Right ventricle myocardium superior (tissue), 1 donor: ENCODE measurements at places on chromosomes 1 and 21. TPM values are rescaled to one million over a fixed set of nuclear protein-coding genes. Genes with fewer than 3 reads are reported as not detected.

GRCh38 chr1:62317021-62317768 is 2.0 kb downstream of the KANK4 start:
- DNase-seq = no peak

DNA sequence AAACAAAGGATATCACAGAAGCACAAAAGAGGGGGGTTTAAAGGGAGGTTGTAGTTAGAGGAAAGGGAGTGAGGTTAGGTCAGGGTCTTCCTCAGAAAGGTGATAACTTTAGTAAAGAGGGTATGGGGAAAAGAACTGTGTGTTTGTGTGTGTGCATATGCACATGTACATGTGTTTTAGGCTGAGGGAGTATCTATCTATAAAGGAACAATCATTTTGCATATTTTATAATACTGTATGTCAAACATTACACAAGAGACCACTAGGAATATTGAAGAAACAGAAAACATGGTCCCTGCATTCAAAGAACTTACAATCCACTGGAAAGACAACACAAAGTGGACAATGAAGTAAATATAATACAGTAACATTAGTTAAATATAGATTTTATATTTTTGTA is 132.2 kb downstream of the ACBD6 start:
- DNase-seq = no peak

DNA sequence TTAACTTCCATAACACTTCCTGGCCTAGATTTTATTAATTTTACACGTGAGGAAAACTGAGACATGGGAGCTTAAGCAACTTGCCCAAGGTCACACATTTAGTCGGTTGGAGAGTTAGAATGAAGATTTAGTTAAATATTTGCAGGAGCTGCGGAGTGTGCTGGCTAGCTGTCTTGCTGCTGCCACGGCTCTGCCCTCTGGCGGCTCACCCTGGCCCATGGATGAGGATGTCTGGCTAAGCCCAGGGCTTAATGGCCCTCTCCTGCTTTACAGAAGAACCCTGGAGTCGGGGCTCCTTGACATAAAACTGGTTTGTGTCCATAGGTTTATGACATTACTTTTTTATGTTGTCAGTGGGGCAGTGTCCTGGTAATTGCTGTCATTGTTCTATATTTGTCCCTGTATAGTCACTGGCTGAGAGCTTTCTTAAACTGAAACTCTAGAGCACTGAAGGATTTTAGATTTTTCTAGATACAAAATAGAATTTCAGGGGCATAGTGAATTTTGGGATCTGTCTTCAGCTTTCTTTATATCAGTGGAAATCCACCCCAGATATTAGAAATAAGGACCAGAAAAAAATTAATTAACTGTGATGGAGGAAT is 88.9 kb upstream of the WLS start:
- DNase-seq = peak; percentile 76

DNA sequence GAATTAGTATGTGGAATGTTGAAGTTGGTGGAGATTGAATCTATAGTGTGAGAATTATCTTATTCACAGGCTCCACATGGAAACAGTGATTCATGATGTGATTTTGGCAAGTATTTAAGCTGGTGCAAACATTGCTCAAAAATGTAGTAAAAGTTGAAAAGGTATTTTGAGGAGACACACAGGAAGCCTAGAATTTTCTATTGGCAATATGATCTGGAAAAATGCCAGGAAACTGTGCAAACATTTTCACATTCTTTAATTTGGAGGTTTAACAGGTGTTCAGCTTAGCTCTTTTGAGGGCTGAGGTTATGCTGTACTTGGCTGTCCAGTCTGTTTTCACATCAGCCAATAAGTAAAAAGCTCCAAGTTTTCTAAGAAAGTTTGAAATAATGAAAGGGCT is 327.3 kb downstream of the RWDD3 start:
- DNase-seq = no peak

GRCh38 chr1:197106869-197107268 is 39.6 kb downstream of the ASPM start:
- no peak for DNase-seq

PCP4L1 gene
- 0.22 TPM for total RNA-seq

DNA sequence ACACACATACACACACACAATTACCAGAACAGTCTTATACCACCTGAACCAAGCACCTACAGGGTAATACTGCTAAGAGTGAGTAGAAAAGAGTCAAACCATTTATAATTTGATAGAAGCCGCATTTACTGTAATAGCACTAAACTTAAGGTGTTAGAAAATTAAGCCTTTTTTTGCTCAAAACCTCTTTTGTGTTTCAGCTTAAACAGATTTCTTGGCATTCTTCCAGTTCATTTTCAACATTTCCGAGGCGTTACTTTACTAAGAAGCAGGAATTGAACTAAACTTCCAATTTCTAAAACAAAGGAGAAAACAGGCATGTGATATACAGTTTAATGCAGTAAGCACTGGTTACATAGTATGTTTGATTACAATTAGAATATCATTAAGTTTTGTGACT is 387.2 kb downstream of the NCAM2 start:
- DNase-seq = no peak

PADI2 gene
- total RNA-seq = 0.46 TPM

- DNase-seq = no peak
Measured at GRCh38 chr1:31579374-31579773, 3.1 kb downstream of the TINAGL1 start.

DNA sequence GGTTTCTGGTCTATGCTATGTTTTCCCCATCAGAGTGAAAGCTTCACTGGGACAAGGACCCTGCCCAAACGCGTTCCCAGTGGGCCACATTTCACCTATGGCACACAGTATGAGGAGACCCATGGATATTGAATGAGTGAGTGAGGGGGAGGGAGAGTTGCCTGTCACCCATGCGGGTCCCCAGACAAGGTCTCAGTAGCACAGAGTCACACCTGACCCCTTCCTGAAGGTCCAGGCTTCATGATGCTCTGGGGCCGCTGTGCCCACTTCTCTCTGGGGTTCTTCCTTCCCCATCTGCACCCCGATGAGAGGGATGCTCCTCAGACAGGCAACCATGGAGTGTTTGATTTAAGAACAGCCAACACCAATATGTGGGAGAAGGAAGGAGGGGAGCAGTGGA is 72.3 kb upstream of the CSF3R start:
- DNase-seq = no peak

GRCh38 chr1:206685334-206685768 is 646 bp downstream of the MAPKAPK2 start:
- DNase-seq = no peak

DNA sequence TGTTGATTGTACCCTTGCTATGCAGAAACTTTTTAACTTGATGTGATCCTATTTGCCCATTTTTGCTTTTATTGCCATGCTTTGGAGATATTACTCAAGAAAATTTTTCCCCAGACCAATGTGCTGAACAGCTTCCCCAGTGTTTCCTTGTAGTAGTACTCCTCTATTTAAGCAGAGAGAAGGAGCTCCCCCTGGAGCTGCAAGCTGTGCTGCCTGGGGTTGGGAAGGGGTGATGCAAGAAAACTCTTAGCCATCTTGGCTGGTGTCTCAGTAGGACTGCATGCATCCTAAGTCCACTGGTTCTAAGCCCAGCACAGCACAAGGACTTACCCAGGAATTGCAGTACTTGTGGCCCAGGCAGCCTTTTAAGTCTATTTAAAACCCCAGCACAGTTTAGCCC is 121.6 kb downstream of the NTMT2 start:
- DNase-seq = no peak

DNA sequence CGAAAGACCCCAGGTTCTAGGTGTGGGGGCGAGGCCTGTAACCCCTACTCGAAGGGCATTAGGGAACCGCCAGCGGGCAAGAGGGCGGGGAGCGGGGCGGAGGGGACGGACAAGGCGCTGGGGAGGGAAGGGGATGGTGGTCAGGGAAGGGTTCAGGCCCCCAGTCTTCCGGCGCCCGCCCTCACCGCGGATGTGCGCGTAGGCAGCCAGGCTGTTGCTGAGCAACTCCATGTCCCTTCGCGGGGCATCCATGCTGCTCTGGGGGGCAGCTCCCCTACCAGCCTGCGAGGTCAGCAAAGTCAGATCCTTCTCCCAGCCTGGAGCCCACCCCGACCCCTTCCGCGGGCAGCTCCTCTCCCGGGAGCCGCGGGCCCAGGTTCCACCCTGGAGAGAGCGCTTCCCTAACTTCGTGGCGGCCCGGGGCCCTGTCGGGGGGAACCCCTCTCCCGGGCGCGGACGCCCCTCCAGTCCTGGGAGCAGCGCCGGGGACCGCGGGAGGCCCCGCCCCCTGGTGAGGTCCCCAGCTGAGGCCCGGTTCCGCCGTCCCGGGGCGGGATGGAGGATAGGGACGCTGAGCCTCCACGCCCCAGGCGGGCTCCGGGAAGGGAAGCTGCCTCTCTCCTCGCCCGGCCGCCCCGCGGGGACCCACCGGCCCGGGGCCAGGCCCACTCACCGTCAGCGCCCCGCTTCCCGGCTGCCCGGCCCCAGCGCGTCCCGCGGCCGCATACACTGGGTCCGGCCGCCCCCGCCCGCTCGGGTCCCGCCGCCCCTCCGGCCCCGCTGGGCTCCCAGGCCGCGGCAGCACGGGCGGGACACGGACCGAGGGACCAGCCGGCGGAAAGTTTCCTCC is 434 bp downstream of the EVA1B start:
- peak; percentile 76 for DNase-seq

DNA sequence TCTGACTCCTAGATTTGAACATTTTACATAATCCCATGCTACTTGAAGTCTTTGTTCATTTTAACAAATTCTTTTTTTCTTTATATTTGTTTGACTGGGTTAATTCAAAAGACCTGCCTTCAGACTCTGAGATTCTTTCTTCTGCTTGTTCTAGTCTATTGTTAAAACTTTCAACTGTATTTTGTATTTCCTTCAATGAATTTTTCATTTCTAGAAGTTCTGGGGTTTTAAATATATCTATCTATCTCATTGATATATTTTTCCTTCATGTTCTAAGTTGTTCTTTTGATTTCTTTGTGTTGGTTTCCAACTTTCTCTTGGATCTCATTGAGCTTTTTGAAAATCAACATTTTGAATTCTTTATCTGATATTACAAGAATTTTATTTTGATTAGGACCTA is 64.3 kb downstream of the HMCN1 start:
- DNase-seq = no peak

FCMR gene
- 3.2 TPM for total RNA-seq

DNA sequence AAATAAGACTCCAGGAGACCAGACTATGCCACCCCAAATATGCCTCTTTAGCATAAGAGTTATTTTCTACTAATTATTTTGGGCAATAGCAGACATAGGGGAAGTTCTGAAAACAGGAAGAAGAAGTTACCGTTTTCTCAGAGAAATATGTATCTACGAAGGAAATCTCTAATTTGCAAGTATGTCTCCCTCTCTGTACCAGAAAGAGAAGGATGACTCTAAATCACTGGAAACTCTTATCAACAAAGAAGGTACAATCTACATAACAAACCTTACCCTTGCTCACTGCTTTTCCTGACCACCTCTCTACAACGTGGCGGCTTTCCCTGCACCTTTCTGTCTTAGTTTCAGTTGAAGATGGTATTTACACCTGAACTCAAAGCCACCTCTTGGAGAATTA is 49.0 kb downstream of the OMA1 start:
- no peak for DNase-seq

- no peak for DNase-seq
Measured at GRCh38 chr1:11314959-11315358, 42.0 kb downstream of the UBIAD1 start.

FABP3 gene
- total RNA-seq = 4,881 TPM

DNA sequence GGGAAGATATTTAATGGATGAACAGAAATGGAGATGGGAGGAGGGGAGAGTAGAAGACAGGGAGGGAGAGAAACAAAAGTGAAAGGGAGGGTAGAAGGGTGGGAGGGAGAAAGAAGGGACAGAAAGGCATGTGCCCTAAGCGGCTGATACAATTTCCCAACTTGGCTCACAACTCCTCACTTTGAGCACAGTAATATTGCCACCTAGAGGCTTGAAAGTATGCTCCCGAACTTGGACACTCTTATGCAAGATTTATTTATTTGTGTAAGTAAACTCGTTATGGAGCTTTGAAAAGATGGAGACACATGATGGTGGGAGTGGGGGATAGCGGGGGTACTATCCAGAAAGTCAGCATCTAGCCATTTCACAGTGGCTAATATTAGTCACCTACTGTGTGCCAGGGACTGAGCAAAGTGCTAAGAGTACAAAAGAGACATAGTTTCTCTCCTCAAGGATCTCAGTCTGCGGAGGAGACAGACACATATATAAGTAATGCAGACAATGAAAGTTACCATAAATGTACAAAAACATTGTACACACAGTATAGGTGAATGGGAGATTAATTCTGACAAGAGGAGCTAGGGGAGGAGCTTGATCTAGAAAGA is 189.7 kb downstream of the SEC16B start:
- no peak for DNase-seq

DNA sequence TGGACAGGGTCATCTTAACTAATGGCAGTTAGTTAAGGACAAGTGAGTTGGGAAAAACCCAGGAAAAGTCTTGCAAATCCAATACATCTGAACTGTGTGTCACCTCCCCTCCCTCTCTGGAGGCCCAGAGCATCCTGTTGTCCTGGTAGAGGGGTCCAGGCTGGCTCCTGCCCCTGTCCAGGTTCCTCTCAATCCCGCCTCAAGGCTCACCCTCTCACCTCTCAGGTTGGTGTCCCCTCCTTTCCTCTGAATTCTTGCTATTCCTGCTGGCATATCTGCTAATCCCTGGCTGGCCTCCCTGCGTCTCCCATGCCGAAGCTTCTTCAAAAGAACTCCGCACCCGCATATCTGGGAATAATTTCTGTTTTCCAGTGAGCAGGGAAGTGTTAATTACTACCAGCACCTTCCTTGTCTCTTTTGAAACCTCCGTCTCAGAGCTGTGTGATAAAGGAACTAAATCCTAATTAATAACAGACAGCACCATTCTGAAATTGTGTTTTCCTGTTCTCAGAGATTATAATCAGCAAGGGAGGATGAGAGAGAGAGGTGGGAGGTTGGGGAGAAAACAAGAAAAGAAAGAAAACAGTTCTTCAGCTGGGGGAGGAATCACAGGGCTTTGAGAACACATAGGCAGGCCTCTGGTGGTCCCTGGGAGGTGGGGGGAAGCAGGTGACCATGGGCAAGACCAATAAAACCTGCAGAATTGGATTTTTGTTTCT is 568.0 kb downstream of the PTPRU start:
- DNase-seq = no peak

DAB1 gene
- total RNA-seq = 3.8 TPM
